ENCODE measurements at places on chromosomes 1 and 21.

DNA sequence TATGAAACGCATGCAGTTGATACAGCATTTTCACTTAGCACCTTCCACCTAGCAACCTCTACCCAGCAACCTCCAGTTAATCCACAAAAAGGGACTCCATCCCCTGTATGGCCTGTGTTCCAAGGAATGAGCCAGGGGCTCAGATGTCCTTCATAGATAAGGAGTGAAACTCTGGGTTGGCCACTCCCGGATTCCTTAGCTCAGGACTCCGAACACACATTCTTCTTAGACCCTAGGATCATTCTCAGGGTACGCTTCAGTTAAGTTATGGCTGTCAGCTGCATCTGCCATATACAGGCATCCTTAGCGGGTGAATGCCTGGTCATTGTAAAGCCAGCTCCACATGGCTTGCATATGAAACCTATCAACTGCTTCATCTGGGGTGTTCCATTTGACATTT lies 15.9 kb upstream of the IFI6 start:
- DNase-seq = no peak

GRCh38 chr1:210437111-210437510 lies 108.4 kb downstream of the HHAT start:
- no peak for DNase-seq

DNA sequence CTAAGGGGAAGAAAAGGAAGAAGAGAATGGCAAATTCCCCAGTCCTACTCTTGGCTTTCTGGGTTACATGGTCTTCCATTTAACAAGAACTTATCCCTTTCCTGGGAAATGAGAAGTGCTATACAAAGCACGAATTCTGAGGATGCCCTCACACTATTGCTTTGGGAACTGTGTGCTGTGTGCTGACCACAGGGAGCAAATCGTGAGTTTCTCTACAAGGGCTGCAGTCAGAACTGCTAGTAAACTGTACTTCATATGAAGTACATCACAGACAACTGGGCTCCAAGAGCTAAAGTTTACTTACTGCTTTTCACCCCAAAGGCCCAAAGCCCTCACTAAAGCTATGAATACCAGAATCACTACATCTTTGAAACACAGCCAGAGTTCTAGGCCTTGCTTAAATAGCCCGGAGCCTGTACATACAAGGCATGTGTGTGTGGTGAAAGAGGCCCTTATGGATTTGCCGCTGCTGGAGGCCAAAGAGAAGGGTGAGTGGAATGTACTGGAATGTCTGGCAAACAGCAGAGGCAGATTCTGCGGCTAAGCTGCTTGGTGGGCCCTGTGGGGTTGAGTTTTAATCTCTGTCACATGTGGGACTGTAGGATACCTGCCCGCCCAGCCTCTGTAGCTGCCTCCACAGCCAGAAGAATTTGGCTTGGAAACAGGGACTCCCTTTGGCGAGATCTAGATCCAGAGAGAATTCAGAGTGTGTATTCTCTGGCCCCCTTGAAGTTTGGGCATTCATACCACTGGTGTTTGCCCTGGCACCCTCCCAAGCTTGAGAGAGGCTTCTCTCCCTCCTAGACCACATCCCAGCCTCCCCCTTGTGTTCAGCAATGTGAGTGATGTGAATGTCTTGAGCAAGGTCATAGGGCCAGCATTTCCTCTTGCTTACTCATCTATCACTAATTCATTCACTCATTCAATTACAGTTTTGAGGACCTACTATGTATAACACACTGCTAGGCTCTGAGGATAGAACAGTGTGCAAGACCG lies 21.9 kb upstream of the TRIM67 start:
- DNase-seq = no peak

DNA sequence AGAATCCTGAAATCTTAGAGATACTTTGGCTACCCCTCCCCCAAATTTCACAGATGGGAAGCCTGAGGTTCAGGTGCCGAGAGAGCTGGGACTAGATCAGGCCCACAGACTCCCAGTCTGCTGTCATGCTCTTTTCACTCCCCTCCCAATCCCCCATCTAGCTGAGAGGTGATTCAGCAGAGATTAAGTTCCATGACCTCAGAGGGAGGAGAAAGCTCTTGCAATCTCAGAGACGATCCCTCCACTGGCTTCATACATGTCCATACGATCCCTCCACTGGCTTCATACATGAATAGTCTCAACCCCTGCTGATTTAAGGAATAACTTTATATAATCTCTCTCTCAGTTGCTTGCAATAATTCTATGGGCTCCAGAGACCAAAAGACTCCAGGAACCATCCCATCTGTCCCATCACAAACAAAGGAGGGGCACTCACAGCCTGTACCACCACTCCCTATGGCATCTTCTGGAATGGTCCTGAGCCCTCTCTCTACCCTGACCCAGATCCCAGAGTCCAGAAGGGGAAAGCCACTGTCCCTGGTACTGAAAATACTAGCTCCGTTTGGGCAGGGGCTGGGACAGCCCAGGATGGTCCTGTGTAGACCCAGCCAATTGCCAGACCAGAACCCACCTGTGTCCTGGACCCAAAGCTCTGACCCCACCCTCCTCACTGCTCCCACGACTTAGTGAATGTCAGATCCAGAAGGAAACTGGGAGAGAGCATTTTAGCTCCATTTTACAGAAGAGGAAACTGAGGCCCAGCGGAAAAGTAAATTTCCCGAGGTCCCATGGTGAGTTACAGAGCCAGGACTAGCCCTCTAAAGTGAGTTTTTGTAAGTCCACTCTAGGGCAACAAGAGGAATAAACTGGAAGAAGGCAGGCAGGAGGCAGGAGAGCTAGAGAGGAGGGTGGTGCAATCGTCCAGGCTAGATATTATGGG lies 27.1 kb downstream of the RIMS3 start:
- no peak for DNase-seq

DNA sequence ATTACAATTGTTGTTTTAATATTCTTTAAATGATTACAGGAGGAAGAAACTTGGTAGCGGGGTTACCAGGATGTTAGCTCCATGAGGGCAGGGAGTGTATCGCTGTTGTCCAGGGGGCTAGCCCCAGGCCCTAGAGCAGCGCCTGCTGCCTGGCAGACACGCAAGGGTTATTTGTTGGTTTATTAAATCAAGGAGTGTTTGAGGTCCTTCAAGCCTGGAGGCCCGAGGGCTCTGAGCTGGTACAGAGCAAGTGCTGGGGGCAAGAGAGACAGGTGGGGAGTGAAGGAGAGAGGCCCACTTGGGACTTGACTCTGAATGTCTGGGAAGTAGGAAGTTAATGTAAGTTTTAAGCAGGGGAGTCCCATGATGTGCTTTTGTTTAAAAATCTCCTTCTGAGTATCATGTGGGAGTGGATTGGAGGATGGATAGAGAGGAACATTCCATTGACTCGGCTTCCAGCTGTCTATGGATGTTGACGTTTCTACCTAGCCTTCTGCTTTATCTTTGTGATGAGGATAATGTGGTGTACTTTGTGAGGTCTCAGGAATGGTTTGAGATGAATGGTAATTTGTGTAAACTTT lies 8.7 kb downstream of the ITSN1 start:
- DNase-seq = no peak

DNA sequence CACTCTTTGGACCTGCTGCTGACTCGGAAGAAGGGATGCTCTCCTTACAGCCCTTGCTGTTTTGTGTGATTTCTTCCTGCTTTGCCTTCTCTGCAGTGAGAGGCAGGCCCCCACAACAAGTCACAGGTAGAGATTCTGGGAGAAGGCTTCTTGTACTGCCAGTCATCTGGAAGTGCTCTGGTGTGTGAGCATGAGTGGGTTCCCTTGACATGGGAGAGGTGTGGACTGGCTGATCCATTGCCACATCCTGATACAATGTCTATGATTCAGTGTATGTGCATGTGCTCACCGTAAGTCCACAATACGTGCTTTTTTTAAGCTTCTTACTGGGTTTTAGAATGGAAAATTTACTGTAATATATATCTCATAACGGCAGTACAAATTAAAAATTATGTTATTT lies 46.0 kb upstream of the PLA2G4A start:
- DNase-seq = no peak

DNA sequence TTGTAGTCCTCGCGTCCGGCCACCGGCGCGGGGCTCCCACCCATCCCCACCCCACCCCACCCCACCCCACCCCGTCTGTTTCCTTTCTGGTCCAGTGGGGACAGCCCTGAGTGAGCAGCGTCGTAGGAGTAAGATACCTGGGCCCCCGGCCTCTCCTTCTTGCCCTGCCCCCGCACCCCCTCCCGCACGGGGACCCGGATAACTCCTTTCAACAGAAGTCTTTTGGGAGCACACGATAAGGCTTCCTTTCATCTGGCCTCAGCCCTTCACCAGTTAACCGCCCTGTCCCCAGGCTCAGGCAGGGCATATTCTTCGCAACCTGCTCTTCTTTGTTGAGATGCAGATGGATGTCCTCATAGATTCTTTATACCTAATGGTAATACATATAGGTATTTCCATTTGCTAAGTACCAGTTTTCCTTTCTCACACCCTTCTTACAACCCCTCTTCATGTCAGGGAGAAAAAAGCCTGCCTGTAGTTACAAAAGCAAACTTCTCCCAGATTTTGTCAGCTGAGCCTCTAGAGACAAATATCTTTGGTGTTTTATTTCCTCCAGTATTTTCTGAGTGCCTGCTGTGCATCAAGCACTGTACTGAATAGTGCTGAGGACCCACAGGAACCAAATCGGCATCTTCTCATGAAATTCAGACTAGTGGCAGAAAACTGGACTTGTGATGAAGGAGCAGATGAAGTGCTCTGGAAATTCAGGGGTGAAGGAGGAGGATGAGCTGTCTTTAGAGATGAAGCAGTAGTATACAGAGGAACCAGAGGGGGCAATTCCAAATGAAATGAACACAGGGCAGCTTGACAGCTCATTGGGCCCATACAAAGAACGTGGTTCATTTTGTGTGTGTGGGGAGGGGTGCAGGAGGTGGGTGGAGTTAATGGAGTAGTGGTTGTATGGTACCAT lies 33.6 kb downstream of the SLC2A1 start:
- DNase-seq = no peak

DNA sequence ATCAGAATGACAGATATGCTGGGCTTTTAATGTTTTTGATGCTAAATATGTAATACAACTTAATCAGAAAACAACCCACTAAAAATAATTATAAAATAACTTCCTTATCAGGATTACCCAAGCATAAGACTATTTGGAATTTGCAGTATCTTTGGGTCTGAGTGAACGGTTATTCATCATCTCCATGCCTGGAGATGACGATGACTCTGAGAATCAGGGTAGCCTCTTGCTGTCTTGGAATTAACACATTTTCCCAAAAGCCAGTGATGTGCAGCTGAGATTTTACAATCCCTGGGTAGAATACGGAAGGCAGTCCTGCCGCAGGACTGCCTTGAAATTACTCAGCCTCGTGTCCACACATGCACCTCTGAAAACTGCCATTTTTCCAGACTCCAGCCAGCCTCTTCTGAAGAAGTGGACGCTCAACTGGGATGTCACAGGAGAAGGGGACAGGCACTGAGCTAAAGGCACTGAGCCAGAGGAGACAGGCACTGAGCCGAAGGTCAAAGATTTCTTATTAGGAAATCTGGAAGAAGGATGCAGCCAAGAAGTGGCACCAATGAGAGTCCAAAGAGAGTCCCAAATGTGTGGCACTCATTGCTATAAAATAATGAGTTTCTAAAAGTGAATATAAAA lies 85.5 kb downstream of the PGBD5 start:
- no peak for DNase-seq

GRCh38 chr1:37477198-37477931 lies 3.0 kb downstream of the ZC3H12A start:
- DNase-seq = peak; percentile 75

DNA sequence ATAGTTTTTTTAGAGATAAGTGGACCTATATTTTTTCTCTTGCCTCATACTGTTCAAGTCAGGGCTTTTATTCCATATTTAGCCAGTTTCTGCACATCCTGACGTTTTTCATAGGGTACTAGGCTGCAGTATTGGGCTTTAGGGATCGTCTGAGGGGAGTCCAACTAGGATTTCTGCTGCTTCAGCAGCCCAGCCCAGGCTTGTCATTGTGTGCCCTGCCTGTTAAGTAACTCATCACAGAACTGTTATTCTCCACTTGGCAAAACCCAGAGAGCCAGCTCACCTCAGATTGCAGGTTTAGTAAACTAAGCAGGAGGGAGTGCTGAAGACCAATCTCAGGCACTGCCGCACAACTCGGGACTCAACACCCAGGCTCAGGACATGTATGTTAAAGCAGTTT lies 2.8 kb downstream of the GALNT2 start:
- DNase-seq = no peak

DNA sequence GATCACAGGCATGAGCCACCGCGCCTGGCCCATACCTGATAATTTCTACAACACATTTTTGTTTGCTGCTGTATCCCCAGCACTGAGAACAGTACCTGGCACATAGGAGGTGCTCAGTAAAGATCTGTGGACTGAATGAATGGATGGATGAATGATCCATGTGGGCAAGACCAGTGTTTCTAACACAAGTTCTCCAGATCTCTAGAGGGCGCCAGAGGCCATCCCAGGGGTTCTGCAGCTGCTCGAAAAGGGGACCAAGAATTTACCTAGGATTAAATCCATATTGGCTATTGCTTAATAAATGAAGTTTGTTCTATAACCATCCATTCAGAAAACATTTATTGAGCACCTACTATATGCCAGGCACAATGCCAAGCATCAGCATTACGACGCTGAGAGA lies 167.7 kb downstream of the ACTL8 start:
- DNase-seq = no peak

- no peak for DNase-seq
These were observed 108.5 kb downstream of the ASH1L start for GRCh38 chr1:155454096-155454495.

DNA sequence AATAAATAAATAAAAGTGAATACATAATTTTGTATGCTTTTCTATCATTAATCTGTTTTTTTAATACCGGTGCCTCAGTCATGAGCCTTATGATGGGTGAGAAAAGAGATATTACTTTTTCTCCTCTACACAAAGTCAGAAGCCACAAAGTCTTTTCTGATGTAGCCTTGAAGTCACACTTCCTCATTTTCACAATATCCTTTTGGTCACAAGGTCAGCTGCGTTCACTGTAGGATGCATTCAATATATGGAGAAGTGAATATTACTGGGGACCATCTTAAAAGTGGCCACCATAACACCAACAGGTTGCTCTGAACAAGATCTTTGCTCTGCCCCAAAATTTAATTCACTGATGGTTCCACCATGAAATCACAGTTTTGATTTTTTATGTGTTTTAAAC lies 83.3 kb upstream of the TNR start:
- no peak for DNase-seq

DNA sequence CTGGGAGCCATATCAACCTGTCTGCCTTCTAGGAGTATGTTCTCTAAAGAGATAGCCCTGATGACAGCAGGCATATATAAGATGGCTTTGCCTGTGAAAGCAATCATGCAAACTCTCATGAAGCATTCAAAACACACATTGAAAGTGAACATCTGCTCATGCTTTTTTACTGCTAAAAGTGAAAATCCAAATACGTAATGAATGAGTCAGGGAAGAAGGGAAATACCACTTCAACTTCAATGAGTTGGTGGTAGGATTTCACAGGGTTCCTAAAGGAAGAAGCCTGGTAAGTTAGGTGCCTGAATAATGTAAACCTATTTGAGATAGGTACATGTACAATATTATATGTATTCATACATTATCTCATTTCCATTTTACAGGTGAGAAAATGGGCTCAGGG lies 50.5 kb upstream of the SLFNL1 start:
- DNase-seq = no peak

GRCh38 chr21:45073301-45074047 lies 906 bp upstream of the ADARB1 start:
- DNase-seq = no peak

- no peak for DNase-seq
These were observed 281.6 kb downstream of the TPR start for GRCh38 chr1:186093437-186093836.

GRCh38 chr1:223824712-223825111 lies 21.0 kb downstream of the TP53BP2 start:
- DNase-seq = no peak

GRCh38 chr1:46173361-46173856 lies 1.5 kb upstream of the TSPAN1 start:
- no peak for DNase-seq

Measured in stimulated activated CD8-positive, alpha-beta memory T cell treated with anti-CD3 and anti-CD28 coated beads, Interleukin-4, amount 100 ng/mL, for 4 hours (primary cell).